PC-9 (cell line): ENCODE measurements at places on chromosomes 12 and 14.
A peak's percentile ranks its signal among the peaks of the same experiment; 100 is the strongest.

GRCh38 chr14:33348510-33348909 is 409.8 kb downstream of the NPAS3 start:
- DNase-seq: no peak

DNA sequence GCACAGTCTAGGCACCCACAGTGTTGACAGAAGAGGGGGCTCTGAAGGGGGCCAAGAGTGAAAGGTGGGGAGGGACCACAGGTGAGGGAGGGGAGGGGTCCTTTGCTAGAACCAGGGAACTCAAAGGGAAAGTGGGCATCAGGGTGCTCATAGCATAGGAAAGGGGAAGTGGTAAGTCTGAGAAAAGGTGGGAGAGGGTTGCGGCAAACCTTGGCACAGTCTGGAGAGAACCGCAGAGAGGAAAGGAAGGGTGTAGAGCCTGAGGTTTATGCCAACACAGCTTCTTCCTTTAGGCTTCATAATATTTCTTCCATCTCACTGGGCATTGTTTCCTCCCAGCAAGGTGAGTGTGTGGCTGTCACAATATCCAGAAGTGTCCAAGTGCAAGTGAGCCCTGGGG is 11.5 kb upstream of the PLEK2 start:
- no peak for DNase-seq

DNA sequence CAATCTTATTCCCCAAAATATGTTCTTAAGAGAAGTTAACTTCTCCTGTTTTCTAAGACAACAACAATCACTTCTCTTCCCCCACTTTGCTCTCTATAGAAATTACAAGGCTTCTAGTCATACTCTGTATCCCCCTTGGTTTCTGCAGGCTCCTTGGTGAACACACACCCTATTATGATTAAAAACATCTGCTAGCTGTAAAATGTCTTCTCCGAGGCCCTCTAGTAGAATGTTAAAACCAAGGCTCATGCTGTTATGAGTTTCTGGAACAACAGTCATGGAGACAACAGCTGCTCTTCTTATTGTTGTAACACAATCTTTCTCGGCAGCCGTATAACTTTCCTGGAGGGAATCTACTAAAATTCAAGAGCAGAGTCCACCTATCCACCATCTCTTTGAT is 397.5 kb upstream of the CCDC196 start:
- DNase-seq: no peak

DNA sequence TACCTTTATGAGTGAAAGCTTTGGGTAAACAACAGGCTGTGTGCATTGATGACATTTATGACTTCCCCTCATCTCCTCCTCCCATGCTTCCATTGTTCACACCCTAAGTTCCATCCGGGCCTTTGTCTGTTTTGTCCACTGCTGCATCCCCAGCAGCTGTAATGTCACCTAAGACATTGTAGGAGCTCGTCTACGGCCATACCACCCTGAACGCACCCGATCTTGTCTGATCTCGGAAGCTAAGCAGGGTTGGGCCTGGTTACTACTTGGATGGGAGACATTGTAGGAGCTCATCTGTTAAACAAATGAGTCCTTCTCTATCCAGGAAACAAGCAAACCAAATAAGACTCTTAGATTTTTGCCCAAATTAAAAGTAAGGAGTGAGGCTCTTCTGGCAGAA is 40.4 kb upstream of the SYCP3 start:
- DNase-seq: no peak

GRCh38 chr12:127400221-127400620 is 866.7 kb upstream of the TMEM132C start:
- no peak for DNase-seq

- no peak for DNase-seq
These were observed 63.1 kb downstream of the GLT1D1 start for GRCh38 chr12:128916425-128916824.

- peak; percentile 45 for DNase-seq
These were observed 52.0 kb downstream of the PEX5 start for GRCh38 chr12:7241404-7242005.
